ENCODE measurements at places on chromosomes 5 and 9.

DNA sequence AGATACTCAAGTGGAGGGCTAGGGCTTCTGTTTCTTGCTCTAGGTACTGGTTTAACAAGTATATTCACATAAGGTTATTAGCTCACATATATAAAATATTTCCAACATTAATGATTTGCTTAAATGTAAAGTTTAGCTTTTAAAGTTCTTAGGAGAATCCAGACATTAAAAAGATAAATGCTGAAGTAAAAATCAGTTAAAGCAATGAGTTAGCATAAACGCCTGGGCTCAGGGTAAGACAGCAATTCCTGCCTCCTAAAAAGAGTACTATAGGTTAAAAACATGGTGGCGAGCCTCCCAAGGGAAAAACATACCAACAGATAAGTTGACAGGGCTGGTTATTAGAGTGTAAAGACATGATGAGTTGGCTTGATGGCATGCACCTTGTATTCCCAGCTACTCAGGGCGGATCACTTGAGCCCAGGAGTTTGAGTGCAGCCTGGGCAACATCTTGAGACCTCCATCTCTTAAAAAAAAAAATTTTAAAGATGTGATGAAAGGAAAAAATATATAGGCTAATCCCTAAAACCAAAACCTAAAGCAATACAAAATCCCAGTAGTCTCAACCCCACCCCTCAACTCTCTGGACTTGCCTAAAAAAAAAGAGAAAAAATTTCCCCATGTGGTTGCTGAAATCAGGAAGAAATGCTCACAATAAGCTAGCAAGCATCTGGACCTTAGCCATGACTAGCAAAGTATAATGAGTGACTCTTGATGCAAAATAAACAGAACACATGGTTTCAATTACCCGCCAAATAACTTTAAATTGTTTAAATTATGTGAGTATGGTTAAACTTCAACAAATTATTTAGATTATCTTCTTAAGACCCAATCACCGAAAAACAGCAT is 3.6 kb downstream of the GOLPH3 start:
- no peak for DNase-seq

DNA sequence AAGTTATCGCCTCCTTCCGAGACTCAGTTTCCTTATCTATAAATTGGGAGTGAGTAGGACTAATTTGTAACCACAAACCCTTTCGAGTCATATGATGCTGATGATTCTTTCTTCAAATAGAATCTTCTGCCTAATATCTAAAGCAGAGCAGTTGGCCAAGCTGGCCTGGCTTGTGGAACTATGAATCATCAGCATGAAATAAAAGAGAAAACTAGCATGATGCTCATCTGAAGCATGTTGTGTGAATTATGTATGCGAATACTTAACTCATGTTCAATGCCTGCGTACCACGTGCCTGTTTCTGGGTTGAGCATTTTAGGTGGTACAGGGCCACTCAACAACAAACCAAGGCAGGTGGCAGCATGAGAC is 15.0 kb upstream of the ORM1 start:
- DNase-seq: no peak

DNA sequence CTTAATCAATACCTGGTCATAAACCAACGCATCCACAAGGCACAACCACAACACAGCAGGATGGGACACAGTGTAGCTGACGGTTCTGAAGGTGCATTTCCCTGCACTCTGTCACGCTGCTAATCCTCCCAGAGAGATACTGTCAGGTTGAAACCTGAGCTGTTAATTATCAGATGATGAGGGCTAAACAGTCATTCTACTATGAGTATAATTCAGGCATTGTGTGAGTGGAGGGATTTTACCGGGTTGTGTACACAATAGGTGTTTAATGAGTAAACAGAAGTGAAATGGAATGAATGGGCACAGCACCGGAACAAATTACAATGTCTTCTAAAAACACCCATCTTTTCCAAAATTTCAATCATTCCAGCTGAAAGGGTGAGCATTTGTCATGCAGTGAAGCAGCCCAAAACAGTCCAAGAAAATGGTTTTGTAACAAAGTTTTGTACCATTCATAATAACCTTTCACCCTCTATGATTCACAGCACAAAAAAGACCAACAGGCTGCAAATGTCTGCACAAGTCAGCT is 71.5 kb downstream of the ABCA1 start:
- DNase-seq: no peak

- no peak for DNase-seq
Measured at GRCh38 chr5:98587166-98587565, 186.3 kb upstream of the RGMB start.

DNA sequence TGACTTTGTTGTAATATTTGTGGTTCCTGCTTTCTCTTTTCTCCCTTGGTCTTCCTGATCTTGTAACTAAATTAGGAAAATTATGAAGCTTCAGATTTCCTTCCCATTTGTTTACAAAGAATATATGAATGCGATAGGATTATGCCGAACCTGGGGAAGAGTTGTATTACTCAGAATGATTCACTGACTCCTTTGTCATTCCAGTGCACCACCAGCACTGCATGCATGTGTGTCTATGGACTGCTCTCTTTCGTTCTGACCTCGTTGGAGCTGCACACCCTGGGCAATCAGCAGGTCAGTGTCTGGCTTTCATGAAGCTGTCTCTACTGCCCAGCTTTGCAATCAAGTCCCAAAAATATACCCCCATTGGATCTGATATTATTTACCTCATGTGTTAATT is 25.5 kb downstream of the NUP188 start:
- DNase-seq: no peak

DNA sequence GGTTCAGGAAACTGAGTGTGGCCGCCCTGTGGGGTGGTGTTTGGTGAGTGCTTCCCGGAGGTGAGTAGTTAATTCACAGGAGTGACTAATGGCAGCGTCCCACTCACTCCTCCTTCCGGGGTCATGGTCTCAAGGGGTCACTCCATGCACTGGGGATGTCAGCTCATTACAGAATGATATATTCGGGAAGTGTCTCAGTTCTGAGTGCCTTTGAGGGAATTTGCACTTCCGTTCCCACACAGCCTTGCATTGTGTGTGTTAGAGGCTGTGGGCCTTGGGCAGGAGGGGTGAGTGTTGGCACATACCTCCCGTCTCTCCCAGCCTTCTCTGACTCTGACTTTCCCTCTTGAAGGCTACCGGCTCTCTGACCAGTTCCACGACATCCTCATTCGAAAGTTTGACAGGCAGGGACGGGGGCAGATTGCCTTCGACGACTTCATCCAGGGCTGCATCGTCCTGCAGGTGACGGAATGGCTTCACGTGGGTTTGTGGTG is 10.5 kb upstream of the AHRR start:
- DNase-seq: no peak

DNA sequence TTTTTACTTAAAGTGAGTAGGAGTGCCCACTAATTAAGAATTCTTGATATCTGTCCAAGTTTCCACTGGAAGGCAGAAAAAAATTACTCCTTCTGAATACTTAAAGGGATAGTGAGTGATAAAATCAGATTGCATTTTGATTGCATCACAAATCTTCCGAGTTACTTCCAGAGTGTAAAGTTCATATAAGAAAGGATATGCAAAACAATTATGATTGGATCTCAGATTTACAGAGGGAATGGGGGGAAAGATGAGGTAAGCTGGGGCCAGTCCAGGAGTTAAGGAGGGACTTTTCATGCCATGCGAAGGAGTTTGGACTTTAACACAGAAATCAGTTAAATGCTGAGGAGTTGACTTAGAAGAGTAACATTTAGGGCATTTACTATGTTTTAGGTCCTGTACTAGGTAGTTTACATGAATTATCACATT is 9.3 kb upstream of the RNF145 start:
- DNase-seq: no peak

GRCh38 chr9:28832168-28832770 is 1259.0 kb upstream of the C9orf72 start:
- no peak for DNase-seq

DNA sequence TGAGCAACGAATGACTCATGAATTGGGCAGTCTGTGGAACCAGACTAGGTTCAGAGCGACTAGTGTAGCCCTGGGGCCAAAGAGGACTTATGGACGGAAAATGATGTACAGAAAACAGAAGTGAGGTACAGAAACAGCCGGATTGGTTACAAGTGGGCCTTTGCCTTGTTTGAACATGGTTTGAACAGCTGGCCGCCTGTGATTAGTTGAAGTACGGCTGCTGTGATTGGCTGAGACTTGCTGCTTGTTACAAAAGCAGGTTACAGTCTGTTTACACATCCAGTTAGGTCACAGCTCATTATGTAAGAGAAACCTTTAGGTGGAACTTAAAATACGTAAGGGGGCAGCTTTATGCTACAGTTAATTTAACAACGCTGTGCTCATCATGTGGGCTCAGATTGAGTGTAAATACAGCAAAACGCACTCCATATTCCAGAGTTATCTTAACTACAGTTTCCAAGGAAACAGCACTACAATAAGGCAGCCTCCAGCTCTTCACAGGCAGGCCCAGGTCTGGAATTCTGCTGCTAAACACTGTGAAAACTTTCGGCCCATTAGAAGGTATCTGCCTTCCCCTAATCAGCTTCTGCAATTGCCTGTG is 6.5 kb downstream of the AMACR start:
- no peak for DNase-seq

GRCh38 chr5:73393611-73394489 is 54.7 kb downstream of the FOXD1 start:
- no peak for DNase-seq

DNA sequence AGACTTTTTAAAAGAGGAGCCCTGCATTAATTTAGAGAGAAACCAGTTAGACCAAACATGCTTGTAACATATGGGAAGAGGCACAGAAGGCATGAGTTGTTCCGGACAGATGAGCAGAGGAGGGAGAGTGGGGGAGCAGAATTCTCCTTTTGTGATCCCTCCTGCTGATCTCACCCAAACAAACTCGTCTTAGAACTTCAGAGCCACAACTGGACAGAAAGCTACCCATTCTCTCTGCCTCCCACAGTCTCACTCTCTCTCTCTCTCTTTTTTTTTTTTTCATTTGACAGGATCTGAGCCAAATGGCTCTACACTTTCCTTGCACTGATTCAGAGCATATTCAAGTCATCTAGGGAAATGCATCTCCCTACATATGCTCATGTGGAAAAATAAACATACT is 196.0 kb upstream of the PAPPA start:
- no peak for DNase-seq

DNA sequence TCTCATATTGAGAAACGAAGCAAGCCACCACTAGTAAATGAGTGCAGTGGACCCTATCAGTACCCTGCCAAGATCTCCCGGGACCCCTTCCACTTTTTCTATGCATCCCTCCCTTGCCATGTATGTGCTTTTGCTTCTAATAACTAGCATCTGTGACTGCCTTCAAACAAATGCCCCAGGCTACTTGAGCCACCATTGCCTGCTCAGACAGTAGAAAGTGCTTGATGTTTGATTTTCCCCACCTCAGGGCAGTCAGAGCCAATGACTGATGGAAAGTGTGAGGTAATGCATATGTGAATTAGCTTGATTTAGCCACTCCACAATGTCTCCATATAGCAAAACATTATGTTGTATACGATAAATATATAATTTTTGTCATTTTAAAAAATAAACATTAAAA is 797.3 kb upstream of the ACO1 start:
- DNase-seq: no peak

- no peak for DNase-seq
Measured at GRCh38 chr5:7548596-7548995, 152.7 kb downstream of the ADCY2 start.

- peak; percentile 73 for DNase-seq
Measured at GRCh38 chr9:81686614-81687520, 2.5 kb downstream of the TLE1 start.

DNA sequence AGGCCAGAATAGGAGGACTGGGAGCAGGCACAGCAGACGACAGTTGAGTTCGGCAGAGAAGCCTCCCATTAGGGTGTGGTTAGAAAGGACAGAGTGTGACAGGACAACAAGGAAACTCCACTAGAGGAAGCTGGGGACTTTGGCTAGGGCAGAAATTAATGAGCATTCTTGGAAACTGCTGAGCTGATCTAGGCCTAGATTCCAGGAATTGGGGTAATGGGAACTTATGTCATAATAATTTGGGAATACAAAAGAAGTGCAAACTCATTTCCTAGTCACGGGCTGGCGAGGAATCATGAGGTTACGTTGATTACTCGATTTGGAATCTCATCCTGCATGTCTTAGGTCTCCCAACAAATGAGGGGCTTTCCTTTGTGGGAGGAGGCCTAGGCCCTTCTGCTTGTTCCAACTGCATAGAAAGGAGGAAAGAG is 144.6 kb upstream of the RPS23 start:
- DNase-seq: peak; percentile 67

DNA sequence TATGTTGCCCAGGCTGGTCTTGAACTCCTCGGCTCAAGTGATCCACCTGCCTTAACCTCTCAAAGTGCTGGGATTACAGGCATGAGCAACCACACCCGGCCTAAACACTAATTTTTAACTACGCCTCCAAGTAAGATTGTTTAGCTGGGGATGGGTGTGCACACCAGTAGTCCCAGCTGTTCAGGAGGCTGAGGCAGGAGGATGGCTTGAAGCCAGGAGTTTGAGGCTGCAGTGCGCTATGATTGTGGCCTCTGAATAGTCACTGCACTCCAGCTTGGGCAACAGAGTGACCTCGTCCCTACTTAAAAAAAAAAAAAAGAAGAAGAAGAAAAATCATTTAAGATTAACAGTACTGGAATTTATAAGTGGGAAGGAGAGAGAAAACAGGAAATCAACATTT is 90.8 kb upstream of the NR5A1 start:
- no peak for DNase-seq

DNA sequence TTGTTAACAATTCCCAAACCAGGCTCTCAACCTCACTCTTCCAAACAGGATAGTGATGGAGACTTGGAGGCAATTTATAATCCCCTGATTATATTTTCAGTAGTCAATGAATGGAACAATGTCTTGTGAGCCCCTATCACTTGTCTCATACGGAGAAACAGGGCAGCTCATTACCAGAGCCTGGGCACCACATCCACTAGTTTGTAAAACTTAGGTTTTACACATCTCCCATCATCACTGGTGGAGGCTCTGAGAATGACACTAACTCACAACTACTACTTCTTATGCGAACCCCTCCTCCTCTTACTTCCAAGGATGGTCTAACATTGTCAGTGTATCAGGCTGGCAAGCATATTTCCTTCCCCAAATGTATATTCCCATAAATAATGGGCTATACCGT is 253.7 kb downstream of the EPB41L4A start:
- no peak for DNase-seq

DNA sequence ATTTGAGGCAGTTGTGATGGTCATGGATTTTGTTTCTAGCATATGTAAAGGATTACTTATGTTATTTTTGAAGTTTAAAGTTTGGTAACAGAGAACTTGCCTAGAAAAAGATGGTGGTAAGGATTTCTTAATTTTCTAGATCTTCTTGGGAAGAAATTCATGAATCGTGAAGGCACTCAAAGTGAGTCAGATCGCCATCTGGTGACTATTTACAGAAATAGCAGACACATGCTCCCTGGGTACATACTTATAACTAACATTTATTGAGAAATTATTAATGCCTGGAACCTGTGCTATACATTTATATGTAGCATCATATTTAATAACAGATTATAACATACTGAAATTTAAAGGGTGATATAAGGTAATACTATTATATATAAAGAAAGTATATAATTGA is 299.7 kb downstream of the IZUMO3 start:
- peak; percentile 7 for DNase-seq

- DNase-seq: no peak
Measured at GRCh38 chr5:166992874-166993722, 1298.3 kb upstream of the WWC1 start.

GRCh38 chr9:17063535-17064135 is 71.2 kb upstream of the CNTLN start:
- DNase-seq: peak; percentile 54
